SHP77 (cell line): ENCODE measurements at places on chromosomes 5 and 9.

GRCh38 chr9:115202960-115203751 is 85.2 kb upstream of the TNC start:
- DNase-seq: peak; percentile 54

GRCh38 chr5:108634010-108634616 is 113.6 kb upstream of the FER start:
- no peak for DNase-seq

DNA sequence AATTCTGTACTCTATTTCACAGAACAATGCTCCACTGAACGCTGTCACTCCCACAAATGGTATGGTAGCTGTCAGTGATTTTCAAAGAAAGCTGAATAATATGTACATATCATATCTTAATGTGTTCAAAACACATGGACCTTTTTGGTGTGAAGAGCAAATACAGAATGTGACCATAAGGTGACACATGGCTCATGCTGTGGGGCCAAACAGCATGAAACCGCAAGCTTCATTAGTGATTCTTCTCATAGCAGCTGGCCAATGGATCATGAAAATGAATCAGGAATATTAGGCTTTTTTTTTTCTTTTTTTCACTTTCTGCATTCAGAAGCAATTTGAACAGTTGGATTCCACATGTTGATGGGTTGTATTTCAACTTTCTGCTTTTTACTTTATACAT is 54.9 kb upstream of the CDH9 start:
- DNase-seq: no peak

- DNase-seq: peak; percentile 41
Observed at GRCh38 chr9:125889476-125890419, 142.6 kb downstream of the PBX3 start.

GRCh38 chr9:110126499-110126941 is 81.4 kb downstream of the C9orf152 start:
- DNase-seq: no peak

- DNase-seq: no peak
Observed at GRCh38 chr5:67094476-67095300, 101.9 kb downstream of the CD180 start.

- DNase-seq: no peak
Observed at GRCh38 chr5:135212361-135213026, 178.5 kb upstream of the PITX1 start.

- DNase-seq: no peak
Observed at GRCh38 chr5:128566178-128566577, 28.1 kb upstream of the FBN2 start.

- peak; percentile 30 for DNase-seq
Observed at GRCh38 chr5:176538230-176538988, 1.2 kb upstream of the RNF44 start.
